Left renal cortex interstitium (tissue), 4 donors: ENCODE measurements at places on chromosomes 5 and 9. TPM values are rescaled to one million over a fixed set of nuclear protein-coding genes. Genes with fewer than 3 reads are reported as not detected.
A peak's percentile ranks its signal among the peaks of the same experiment; 100 is the strongest.

- no peak for DNase-seq
Measured at GRCh38 chr5:88821161-88821560, 61.8 kb downstream of the MEF2C start.

DNA sequence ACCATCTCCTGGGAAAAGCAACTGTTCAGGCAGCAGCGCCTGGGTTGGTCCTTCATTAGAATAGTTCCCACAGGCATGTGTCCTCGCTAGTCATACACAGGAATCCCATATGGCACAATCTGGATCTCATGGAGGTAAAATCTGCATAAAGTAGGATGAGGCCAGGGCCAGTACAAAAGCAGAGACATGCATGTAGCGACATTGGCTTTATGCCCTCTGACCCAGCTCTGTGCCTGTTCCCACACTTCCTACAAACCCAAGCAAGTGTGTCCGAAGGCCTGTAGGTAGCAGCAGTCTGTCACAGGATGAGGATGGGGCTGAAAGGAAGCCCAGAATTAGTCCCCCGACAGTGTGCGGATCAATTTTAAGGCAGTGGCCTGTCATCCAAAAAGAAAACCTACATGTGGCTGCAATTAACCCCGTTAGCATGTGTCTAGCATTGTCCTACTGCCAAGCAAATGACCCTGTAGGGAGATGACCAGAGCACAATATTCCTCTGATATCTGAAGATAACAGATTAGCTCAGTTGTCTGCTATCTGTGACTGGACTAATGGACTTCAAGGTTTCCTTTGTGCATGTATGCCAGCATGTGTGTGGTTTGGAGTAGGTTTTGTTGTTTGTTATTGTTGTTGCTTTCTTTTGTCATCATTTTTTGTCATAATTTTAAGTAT, 178.8 kb downstream of the TMEM161B start:
- DNase-seq, result no peak

DNA sequence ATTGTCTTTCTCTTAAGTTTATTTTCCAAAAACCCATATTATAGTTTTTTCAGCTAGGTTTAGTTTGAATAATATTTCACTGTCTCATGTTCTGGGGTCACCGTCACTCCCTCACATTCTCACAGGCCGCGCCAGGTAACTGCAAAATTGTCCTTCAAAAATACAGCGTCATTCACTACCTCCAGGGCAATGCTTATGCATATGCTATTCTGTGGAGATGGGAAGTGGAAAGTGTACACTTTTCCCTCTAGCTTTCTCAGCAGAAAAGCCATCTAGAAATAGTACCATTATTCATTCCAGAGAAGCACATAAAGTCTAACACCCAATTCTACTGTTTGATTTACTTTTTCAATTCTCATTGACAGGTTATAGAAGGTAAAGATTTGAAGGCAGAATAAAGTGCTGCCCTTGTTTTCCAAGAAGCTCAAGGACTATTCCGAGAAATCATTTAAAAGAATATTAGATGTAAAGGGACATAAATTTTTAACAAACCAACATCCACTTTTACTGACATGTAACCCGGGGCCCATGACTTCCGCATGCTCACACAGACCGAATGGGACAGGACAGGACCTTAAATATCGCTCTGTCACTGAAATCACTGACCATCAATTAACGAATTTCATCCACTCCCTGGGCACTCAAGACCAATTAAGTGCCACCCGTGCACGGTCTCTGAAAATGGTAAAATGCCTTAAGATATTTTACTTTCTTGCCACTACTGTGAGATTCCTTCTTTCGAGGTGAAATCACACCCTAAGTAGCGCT, 720 bp downstream of the NUDT12 start:
- peak; percentile 43 for DNase-seq

GRCh38 chr5:104513121-104513602, 950.6 kb upstream of the NUDT12 start:
- no peak for DNase-seq

- no peak for DNase-seq
Measured at GRCh38 chr5:134857401-134857800, 11.6 kb downstream of the C5orf24 start.

GRCh38 chr5:157859227-157859575, 256 bp upstream of the CLINT1 start:
- DNase-seq, result no peak

- no peak for DNase-seq
Measured at GRCh38 chr9:80025796-80026520, 454.2 kb downstream of the TLE4 start.

GRCh38 chr5:117065161-117065560, 490.5 kb upstream of the SEMA6A start:
- DNase-seq, result no peak

DNA sequence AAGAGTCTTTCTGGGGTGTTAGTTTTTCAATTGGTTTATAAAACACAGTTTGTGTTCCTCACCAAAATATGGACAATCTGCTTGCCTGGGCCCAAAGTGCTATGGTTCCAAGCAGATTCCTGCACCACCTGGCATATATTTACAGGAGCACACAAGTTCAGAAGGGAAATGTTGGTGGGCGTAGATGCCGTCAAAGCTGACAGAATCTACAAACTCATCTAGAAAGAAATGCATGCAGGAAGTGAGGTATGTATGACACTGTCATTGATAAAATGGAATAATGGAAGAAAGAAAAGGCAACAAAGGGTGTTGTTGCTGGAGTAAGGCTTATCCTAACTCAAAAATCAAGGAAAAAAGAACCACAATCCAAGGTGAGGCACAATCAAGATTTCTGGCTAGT, 225.8 kb downstream of the MLLT3 start:
- DNase-seq, result no peak

Gene FBP1
- polyA plus RNA-seq, result 55.9 TPM

Gene NRG2
- polyA plus RNA-seq, result 1.6 TPM

Gene TMEM174
- polyA plus RNA-seq, result 21.9 TPM

Gene CPLANE1
- polyA plus RNA-seq, result 35.6 TPM
